Mesothelial cell of epicardium (in vitro differentiated cells): ENCODE measurements at places on chromosomes 4 and X. TPM values are rescaled to one million over a fixed set of nuclear protein-coding genes. Genes with fewer than 3 reads are reported as not detected.
A peak's percentile ranks its signal among the peaks of the same experiment; 100 is the strongest.

DNA sequence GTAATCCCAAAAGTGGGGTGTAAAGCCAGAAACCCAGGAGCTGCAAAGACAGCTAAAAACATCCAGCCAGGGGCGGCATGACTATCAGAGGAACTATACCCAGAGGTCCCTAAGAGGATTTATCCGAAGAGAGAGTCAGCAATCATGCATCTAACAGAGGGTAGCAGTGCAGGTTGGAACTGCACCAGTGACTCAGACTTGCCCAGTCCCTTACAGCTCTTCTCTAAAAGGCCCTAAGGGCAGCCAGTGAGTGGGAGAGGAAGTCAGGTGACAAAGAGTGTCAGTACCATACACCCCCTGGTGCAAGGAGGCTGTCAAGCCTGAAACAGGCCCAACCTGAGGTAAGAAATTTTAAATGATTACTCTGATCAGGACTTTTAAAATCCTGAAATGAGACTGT lies 88.1 kb downstream of the CAMK2D start:
- peaks cover 25% of the 10 kb centered on the region for H3K4me1 ChIP-seq

The NMU gene
- 1.7 to 2.2 TPM (median 1.9 TPM) in 3 replicates for total RNA-seq

The TKTL2 gene
- not detected in 3 replicates for total RNA-seq

GRCh38 chr4:153502584-153502983 lies 36.4 kb downstream of the TMEM131L start:
- H3K36me3 ChIP-seq, result peaks cover 9% of the 10 kb centered on the region
- no peaks in the 10 kb centered on the region for H3K27me3 ChIP-seq
- H3K27ac ChIP-seq, result no peak overlapping the region
- no peak overlapping the region for H3K4me3 ChIP-seq
- peaks cover 11% of the 10 kb centered on the region for H3K4me1 ChIP-seq
- no peak for DNase-seq

The GLRB gene
- 14.9 to 15.7 TPM (median 15.6 TPM) in 3 replicates for total RNA-seq

GRCh38 chrX:113274791-113275190 lies 434.2 kb upstream of the AMOT start:
- H3K4me1 ChIP-seq, result no peaks in the 10 kb centered on the region
- H3K36me3 ChIP-seq, result no peaks in the 10 kb centered on the region
- H3K27me3 ChIP-seq, result no peaks in the 10 kb centered on the region

GRCh38 chr4:88759039-88759894 lies 61.6 kb upstream of the NAP1L5 start:
- H3K4me3 ChIP-seq, result peak overlapping the region; percentile 11
- no peaks in the 10 kb centered on the region for H3K36me3 ChIP-seq
- H3K4me1 ChIP-seq, result peaks cover 66% of the 10 kb centered on the region
- peak overlapping the region; percentile 70 for H3K27ac ChIP-seq
- DNase-seq, result no peak

DNA sequence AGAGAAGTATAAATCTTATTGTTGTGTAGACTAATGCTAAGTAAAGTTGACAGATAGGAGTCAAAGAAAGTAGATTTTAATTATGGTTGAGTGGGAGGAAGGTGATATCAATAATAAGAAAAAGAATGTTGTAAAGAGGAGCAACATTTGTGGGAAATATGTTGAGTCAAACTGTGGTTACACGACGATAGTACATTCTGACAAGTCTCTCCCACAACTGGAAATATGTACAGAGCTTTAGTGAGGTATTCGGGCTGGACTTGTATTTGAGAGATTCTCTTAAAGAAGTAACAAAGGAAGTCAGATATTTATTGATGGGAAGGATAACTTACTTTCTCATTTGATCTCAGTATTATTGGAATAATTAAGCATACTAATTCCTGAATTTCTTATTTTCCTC lies 525.3 kb upstream of the MAGEB2 start:
- H3K4me1 ChIP-seq, result peaks cover 3% of the 10 kb centered on the region
- H3K27ac ChIP-seq, result no peak overlapping the region
- no peaks in the 10 kb centered on the region for H3K36me3 ChIP-seq
- no peaks in the 10 kb centered on the region for H3K27me3 ChIP-seq

DNA sequence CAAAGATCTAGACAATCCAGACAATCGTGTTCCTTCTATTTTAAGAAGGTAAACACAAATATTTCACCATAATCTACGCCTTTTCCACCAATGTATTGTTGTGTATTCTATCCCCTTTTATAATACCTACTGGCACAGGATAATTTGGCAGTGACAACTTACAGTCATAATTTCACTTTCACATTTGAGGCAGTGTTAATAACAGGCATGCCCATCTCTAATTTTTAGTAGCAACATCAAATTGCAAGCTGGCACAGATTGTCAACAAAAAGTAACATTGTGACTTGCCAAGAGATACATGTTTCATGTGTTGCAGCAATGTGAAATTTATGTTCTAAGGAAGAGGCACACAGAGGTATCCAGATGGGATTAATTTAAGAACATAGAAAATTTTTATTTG lies 912.5 kb upstream of the PABPC4L start:
- peaks cover 2% of the 10 kb centered on the region for H3K36me3 ChIP-seq
- no peaks in the 10 kb centered on the region for H3K27me3 ChIP-seq
- DNase-seq, result no peak
- H3K4me3 ChIP-seq, result no peak overlapping the region
- peaks cover 34% of the 10 kb centered on the region for H3K4me1 ChIP-seq
- peak overlapping the region; percentile 55 for H3K27ac ChIP-seq

- H3K4me3 ChIP-seq, result no peak overlapping the region
- no peak for DNase-seq
- H3K27ac ChIP-seq, result no peak overlapping the region
- H3K4me1 ChIP-seq, result peaks cover 3% of the 10 kb centered on the region
Measured at GRCh38 chr4:1667273-1667672, 16.8 kb downstream of the FAM53A start.

DNA sequence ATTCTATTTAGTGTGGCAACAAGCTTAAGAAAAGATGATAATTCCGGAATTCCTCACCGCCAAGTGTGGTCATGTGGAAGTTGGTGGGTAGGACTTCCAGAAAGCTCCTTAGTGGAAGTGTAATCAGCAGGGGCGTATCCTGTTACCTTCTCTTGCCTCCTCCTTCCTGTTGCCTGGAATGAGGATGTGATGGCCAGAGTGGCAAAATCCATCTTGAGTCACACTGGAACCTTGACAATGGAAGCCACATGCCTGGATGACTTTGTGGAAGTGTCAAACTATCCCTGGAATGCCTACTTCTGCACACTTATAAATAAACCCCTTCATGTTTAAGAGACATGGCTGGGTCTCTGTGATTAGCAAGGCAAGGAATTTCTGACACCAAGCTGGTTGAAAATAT lies 191.0 kb downstream of the PRDM5 start:
- H3K4me3 ChIP-seq, result no peak overlapping the region
- H3K4me1 ChIP-seq, result peaks cover 4% of the 10 kb centered on the region
- H3K27ac ChIP-seq, result no peak overlapping the region
- no peak for DNase-seq
- H3K27me3 ChIP-seq, result no peaks in the 10 kb centered on the region

GRCh38 chr4:183755596-183755995 lies 96.5 kb downstream of the TRAPPC11 start:
- no peaks in the 10 kb centered on the region for H3K36me3 ChIP-seq
- H3K4me1 ChIP-seq, result peaks cover 4% of the 10 kb centered on the region
- DNase-seq, result no peak

The BEX5 gene
- 0.36 TPM in 1 of 3 replicates, not detected in the others for total RNA-seq

DNA sequence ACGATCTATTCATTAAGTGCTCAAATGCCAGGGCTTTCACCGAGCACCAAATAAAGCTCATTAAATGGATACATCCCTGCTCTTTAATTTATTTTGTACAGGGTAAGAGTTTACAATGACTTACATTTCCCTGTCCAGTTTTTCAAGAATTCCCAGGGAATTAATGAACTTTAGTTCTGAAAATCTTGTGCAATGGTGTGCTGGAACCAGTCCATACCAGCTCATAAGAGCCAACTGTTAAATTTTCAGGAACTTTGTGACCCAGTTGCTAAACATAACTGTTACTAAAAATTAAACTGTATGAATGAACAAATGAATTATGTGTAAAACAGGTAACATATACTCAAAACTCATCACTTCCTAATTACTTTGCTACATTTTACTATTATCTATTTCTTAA lies 191.7 kb upstream of the RASGEF1B start:
- peaks cover 32% of the 10 kb centered on the region for H3K4me1 ChIP-seq
- H3K4me3 ChIP-seq, result no peak overlapping the region
- H3K36me3 ChIP-seq, result no peaks in the 10 kb centered on the region

The RHOH gene
- 0.25 to 0.40 TPM (median 0.29 TPM) in 3 replicates for total RNA-seq

DNA sequence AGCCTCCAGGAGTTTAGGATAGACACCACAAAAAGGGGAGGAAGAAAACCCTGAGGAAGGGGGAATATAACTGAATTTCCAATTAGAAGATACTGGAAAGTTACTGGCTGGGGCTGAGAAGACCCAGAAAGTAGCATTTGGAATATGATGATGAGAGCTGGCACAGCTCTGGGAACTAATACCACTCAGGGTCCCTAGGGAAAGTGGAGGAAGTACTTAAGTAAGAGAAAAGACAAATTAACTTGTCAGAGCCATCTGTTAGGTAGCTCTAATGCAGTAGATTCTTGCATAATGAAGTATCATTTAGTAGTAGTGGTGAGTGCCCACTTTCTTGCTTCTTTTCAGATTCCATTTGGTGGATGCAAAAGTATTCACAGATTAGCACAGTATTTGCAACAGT lies 90.8 kb upstream of the TSPAN5 start:
- peaks cover 19% of the 10 kb centered on the region for H3K4me1 ChIP-seq
- H3K4me3 ChIP-seq, result no peak overlapping the region
- H3K27me3 ChIP-seq, result no peaks in the 10 kb centered on the region
- H3K27ac ChIP-seq, result no peak overlapping the region
- H3K36me3 ChIP-seq, result no peaks in the 10 kb centered on the region

The MAGEB1 gene
- not detected in 3 replicates for total RNA-seq

- peaks cover 13% of the 10 kb centered on the region for H3K4me1 ChIP-seq
- H3K27ac ChIP-seq, result peak overlapping the region; percentile 33
- no peak overlapping the region for H3K4me3 ChIP-seq
- H3K36me3 ChIP-seq, result no peaks in the 10 kb centered on the region
Measured at GRCh38 chr4:113222471-113222870, 173.0 kb downstream of the ANK2 start.

DNA sequence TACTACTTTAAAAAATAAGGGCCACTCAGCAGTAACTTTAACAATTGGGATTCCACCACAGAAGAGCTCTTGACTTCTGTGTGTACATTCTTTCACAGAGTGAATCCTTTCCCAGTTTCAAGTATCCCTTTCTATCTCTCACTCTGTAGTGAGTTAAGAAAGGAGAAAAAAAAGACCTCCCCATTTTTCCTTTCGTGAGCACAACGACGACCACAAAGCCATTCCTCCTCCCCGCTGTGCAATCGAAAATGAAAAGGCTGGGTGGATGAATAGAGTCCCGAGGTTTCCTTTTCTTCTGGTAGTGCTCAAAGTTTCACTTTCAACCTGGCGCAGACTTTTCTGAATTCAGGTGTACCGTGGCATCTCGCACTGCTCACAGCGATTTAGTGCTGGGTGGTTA lies 58.0 kb downstream of the TAB3 start:
- no peak for DNase-seq
- H3K27ac ChIP-seq, result no peak overlapping the region
- H3K4me3 ChIP-seq, result no peak overlapping the region
- no peaks in the 10 kb centered on the region for H3K4me1 ChIP-seq
- no peaks in the 10 kb centered on the region for H3K27me3 ChIP-seq

The FGFBP2 gene
- not detected in 3 replicates for total RNA-seq

DNA sequence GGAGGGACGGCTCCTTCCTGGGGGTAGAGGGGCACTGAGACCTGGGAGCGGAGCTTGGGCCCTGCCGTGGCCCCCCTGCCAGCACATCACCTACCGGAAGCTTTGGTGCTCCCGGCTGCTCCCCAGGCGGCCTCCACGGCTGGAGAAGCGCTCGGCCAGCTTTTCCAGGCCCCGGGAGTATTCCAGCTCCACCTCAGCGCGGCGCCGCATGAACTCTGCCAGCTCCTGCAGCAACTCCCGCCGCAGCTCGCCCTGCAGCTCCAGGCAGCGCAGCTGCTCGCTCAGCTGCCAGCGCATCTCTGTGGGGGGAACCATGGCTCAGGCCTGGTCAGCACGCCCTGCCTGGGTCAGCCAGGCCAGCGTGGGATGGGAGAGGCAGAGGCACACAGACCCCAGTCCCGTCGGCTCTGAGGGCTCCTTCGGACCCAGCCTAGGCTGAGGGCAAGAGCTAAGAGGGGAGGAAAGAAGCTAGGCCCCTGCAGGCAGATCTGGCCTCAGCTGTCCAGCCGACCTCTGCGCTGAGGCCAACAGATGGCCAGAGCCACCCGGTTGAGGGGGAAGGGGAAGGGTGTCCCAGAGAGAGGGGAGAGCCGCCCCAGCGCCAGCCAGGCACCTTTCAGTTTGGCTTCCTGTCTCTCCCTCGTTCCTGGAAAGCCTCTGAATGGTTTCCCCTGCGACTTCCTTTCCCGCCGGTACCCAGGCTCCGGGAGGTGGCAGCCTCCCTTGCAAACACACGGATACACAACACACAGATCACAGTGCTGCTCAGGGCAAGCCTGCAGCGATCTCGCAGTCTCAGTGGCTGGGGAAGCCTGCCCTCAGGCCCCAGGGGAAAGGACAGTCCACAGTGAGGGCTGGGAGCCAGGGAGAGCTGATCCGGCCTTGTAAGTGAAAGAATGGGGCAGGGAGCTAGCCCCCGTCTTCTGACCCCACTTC lies 4.3 kb downstream of the ARHGAP4 start:
- DNase-seq, result no peak
- H3K36me3 ChIP-seq, result peaks cover 5% of the 10 kb centered on the region
- H3K4me1 ChIP-seq, result peaks cover 9% of the 10 kb centered on the region
- no peak overlapping the region for H3K27ac ChIP-seq

DNA sequence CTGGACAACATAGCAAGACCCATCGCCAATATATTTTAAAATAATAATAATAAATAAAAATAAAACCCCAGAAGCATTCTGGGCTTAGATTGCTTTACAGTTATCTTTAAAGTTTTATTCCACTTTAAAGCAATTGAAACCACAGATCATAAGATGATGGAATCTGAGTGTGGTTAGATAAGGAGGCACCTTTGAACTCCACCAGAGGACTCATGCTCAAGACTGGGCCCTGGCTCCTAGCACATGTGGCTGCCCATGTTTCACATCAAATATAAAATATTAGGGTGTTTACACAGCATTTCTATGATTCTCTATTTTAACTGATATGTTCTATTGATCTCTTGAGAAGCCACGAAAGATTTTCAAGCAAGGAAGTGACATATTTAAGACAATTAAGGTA lies 52.6 kb upstream of the BBS12 start:
- no peak overlapping the region for H3K27ac ChIP-seq
- peaks cover 2% of the 10 kb centered on the region for H3K36me3 ChIP-seq
- H3K27me3 ChIP-seq, result no peaks in the 10 kb centered on the region
- no peak overlapping the region for H3K4me3 ChIP-seq
- DNase-seq, result no peak

DNA sequence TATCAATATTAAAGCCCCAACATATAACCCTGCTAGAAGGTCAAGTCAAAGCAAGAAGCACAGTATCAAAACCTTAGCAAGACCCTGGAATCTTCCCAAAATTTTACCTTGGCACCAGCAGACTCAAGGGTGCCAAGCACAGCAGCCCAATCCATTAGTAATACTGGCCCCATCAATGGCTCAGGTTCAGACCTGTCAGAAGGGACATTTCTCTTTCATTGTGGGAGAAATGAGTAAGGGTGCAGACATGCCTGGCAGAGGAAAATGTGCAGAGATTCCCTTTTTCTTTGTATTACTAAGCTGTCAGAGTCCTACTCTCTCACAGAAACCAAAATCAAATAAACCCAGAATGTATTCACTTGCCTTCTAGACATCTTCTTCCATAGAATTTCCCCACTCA lies 203.9 kb downstream of the EVC2 start:
- no peaks in the 10 kb centered on the region for H3K4me1 ChIP-seq
- peaks cover 17% of the 10 kb centered on the region for H3K36me3 ChIP-seq
